ENCODE measurements at places on chromosomes 6 and 20.

GRCh38 chr6:2353412-2354137 lies 108.2 kb upstream of the GMDS start:
- peak; percentile 62 for DNase-seq

GRCh38 chr6:105592329-105592728 lies 189.4 kb upstream of the PREP start:
- DNase-seq, result no peak

DNA sequence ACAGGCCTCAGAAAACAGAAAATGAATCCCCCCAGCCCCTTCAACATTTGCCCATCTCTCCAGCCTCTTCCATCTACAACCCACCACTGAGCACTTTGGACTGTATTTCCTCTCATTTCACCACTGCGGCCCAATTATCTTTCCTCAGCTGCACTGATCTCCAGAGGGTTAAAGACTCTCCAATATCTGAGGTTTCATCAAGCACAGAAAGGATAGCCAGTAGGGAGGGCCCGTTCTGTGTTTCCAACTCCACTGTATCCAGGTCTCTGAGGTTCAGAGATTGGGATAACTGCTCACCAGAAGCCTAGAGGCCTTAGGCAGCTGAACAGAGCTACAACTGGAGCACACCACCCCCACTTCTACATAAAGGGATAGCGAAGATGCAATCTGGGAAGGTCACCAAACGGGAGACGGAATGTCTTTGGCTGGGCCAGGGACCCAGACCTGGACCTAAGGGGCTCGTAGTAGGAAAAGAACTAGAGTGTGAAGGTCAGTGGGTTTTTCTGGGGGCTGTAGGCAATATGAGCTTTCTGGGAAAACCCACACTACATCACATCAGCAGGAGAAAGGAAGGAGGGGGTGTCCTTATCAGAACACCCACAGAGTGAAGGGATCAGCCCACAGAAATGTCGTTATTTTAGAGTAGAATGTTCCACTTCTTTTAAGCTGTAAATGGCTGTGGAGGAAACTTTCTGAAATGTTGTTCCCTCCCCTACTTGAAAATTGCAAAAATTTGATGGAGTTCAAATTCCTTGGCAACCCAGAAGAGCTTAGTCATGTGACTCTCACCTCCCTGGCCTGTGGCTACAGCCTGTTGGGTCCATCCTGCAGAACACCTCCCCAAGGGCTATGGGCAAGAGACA lies 7.3 kb downstream of the KCNK5 start:
- no peak for DNase-seq

DNA sequence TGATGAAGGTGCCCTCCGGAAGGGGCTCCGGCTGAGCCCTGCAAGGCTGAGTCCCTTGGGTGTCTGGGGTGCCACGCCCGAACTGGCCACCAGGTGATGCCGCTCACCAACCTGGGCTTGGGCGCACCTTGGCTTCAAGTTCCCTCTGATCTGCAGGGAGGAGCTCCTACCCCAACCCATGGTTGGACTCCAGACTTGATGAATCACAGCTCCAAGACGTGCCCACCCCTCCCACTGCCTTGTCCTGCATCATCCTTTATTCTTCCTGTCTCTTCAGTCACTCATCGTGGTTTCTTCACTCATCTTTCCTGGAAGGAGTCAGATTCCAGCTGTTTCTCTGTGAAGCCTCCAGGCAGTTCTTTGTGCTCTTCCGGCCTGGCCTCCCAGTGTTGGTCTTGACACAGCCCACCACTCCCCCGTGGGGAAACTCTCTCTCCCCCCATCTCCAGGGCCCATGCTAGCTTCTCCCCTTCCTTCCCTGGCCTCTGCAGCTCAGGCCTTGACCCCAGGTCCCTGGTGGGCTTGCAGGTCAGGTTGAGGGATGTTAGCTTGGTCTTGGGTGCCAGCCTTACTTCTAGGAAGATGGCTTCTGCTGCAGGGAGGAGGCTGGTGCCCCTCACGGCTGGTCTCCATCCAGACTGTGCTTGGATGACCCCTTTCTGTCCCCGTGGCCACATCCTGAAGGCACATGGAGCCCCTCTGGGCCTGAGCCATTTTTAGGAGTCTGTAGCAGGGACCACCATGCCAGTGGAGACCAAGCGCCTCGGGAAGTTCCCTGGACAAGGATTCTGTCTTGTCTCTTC lies 2.6 kb upstream of the ZBP1 start:
- DNase-seq, result peak; percentile 61

GRCh38 chr20:56483970-56484369 lies 15.5 kb downstream of the RTF2 start:
- no peak for DNase-seq

DNA sequence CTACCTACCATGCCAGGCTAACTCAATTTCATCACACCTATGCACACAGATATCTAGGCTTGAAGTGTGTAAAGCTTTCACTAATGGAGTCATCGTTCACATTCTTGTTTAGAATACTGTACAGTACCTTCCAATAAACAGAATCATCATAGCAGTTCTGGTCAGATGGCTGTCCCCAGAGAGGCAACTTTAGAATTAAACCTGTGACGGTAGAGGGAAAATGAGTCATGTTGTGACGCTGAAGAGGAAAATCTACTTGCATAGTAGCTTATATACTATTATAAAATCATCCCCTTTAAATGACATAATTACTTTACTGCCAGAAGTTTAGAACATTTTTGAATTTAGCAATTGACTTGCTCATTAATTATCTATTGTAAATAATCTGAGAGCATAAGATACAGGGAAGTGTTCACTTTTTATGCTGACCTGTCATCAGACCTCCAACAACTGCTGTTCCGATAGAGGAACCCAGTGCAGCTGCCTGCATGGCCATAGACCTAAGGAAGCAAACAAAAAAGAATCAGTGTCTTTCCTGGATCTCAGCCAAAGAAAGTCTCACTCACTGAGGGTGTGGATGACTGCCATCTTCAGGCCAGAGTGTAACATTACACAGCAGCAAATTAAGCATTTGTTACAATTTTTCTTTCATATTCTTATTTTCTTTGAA lies 29.8 kb downstream of the RHAG start:
- DNase-seq, result peak; percentile 38

DNA sequence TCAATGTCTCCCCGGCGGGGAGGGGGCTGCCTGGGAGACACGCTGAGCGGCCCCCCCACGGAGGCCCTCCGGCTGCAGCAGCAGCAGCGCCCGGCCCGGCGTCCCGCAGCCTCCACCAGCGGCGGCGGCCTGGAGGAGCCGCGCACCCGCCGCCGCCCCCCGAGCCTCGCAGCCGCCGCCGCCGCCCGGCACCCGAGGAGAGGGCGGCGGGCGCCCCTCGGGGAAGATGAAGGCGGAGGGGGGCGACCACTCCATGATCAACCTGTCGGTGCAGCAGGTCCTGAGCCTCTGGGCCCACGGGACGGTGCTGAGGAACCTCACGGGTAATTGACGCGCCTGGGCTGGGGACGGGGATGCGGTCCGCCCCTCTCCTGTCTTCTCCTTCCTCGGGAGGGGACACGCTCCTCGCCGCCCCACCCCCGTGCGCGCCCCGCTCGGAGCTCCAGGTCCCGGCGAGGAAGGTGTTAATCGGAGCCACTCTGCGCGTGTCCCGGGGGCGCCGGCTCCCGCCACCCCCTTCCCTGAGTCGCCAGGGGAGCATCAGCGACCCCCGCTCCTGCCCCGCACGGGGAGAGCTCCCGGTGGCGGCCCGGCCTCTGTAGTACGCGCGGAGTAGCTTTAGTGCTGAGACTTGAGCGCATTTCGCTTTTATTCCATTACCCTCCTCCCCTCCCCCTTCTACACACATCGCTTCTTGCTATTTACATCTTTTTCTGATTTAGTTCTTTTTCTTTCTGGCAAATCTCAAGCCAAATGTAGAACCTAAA lies 686 bp downstream of the TMEM170B start:
- peak; percentile 81 for DNase-seq

DNA sequence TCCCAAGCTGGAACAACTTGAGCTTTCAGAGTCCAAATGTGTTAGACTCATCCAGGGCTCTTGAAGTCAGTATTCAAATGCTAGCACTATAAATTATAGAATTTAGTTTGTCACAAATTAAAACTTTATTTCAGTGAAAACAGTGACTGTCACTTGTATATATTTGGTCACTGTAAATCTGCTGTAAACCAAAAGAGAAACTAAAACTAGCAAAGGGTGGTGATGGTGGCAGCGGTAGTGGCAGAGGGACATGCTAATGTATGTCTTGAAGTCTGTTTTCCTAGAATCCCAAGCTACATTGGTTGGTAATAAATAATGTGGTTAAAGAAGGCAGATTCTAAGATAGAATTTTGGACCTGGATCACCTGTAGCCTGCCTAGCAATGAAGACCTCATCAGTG lies 140.4 kb upstream of the CENPW start:
- no peak for DNase-seq

DNA sequence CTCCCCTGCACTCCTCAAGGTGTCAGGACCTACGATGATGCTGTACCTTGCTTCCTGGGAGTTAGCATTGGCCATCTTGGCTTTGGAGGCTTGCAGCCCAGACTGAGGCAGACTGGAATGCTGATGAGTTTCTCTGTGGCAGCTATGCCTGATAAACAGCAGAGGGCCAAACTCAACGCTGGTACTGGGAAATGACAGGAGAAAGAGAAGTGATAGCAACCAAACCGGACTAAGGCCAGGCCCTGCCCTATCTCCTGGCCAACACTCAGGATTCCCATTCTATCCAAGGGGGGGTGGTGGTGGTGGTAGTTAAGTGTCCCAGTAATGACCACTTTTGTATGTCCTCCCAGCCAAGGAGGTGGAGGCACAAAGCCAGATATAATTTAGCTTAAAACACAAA lies 90.0 kb upstream of the DTNBP1 start:
- no peak for DNase-seq

GRCh38 chr20:61980647-61981583 lies 84.8 kb downstream of the TAF4 start:
- DNase-seq, result peak; percentile 37

DNA sequence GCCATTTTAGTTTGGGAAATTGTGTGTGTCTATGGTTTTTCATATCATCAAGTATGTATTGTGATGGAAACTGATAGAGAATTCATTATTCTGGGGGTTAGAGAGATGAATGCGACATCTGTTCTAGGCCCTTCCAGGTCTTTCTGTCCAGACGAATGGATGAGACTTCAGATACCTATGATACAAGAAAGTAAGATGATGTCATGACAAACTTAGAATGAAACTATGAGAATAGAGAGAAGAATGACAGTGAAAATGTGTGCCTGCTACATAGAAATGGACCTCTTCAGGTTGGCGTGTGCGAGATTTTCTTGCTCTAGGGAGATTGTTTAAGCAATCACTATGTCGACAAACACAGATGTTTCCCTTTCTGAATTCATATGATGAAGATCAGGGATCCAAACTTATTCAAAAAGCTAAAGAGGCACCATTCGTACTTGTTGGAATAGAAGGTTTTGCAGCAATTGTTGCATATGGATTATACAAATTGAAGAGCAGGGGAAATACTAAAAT lies 76.1 kb downstream of the SCAND1 start:
- no peak for DNase-seq

GRCh38 chr6:154989448-154989847 lies 5.7 kb upstream of the TIAM2 start:
- no peak for DNase-seq

- DNase-seq, result no peak
These were observed 69.5 kb downstream of the LCA5 start for GRCh38 chr6:79467716-79468115.

GRCh38 chr20:45294003-45294368 lies 12.7 kb upstream of the RBPJL start:
- DNase-seq, result no peak

GRCh38 chr6:168968228-168968627 lies 285.4 kb downstream of the THBS2 start:
- DNase-seq, result peak; percentile 85

DNA sequence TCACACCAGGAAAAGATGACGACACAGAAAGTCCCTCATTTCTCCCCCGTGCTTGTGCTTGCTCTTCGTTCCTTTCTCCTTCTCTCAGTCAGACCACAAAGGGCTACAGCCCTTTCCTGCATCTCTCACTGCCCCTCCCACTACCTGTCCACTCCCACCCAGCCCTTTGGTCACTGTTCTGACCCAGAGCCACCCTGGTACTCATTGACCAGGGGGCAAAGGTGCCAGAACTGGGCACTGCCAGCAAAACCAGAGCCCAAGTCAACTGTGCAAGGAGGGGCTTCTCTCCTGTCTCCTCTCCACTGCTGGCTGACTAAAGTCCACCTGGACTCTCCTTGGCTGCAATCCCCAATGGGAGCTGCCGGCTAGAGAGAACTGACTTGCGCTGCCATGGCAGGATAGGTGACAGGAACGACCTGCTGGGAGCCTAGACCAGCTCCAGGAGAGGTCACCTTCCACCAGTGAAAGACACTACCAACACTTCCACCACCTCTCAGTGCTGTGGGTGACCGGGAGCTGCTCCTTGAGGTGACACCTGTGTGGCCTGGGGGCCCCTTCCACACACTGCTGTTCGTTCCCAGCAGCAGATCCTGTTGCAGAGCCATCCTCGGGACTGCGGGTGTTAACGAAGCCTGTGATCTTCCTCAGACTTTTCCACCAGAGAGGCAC lies 32.8 kb downstream of the KCNK17 start:
- DNase-seq, result no peak

GRCh38 chr6:161522276-161522675 lies 248.4 kb upstream of the AGPAT4 start:
- peak; percentile 83 for DNase-seq

- no peak for DNase-seq
These were observed 1.8 kb downstream of the OSER1 start for GRCh38 chr20:44208770-44209169.

DNA sequence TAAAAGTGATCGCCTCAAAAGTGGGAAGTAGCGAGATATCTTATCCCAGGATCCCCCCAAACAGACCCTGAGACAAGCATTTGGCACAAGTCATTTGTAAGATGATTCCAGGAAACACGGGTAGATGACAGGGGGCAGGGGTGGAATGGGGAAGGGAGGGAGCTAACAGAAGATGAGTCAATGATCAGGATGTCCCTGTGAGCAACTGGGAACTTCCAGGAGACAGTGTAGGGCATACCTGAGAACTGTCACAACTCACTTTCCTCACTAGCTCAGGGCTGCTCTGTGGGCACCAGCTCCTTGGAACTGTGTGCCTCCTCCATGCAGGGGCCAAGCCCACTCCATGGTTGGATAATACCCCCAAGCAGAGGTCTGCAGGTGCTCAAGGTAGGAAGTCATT lies 38.5 kb upstream of the VSX1 start:
- no peak for DNase-seq

DNA sequence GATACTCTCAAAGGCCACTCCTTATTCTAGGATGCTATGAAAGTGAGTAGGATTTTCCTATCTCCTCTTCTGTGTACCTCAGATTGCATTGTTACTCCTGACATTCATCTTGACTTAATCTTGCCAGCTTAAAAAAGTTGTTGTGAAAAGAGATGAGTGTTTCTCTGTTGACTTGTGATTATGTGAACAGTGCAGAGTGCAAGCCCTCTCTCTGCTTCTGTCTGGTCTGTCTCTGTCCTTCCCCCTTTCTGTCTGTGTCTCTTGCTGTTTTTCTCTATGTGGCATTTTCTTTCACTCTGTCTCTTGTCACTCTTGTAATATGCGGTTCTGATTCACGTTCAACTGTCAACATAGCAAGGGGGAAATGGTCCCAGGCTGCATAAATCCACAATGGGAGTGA lies 306.6 kb downstream of the FARS2 start:
- no peak for DNase-seq

DNA sequence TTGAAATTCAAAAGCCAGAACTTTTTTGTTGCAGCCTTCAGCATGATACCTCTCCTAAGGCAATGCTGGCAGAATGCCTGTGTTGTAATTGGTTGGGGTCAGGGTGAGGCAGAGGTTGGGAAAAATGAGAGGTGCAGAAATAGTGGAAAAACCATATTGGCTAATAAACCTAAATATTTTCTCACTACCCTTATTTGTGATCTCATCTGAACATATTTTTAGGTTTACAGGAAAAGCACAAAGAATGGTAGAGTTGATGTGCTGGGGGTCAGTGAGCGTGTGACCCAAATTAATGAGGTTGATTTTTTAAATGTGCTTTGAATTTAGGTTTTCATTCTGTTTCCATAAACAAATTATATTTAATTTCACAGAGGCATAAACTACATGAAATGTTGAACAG lies 437.3 kb downstream of the HDGFL1 start:
- no peak for DNase-seq

All from retina (tissue), 1 donor.